ENCODE measurements at places on chromosomes 1 and 21. TPM values are rescaled to one million over a fixed set of nuclear protein-coding genes. Genes with fewer than 3 reads are reported as not detected.

GRCh38 chr1:244414543-244414942, 37.2 kb downstream of the ADSS2 start:
- peaks cover 29% of the 10 kb centered on the region for H3K4me1 ChIP-seq
- H3K36me3 ChIP-seq, result peaks cover 86% of the 10 kb centered on the region
- H3K4me3 ChIP-seq, result no peak overlapping the region
- no peak overlapping the region for H3K27ac ChIP-seq
- no peak for DNase-seq
- no peaks in the 10 kb centered on the region for H3K27me3 ChIP-seq

The OR6F1 gene
- total RNA-seq, result not detected

DNA sequence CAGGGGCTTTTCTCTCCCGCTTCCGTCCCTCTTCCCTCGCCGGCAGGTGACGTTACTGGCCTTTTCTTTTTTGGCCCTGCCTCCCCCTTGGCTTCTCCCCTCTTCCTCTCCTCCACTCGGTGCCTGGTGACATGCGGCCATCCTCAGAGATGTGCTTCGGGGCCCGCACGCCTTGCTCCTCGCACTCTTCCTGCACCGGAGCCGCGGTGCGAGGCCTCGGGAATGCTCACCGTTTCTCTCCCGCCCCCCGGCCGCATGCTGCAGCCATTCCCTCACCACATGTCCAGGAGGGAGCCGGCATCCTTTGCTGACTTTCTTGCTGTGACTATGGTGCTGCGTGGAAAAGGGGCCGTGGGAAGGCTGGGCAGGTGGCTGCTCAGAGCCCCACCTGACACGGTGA, 39.3 kb downstream of the PDE9A start:
- peaks cover 5% of the 10 kb centered on the region for H3K4me1 ChIP-seq
- DNase-seq, result no peak
- peaks cover 10% of the 10 kb centered on the region for H3K36me3 ChIP-seq

GRCh38 chr1:85386068-85386722, 78.8 kb downstream of the DDAH1 start:
- no peaks in the 10 kb centered on the region for H3K4me1 ChIP-seq
- H3K27ac ChIP-seq, result no peak overlapping the region
- DNase-seq, result no peak
- peaks cover 6% of the 10 kb centered on the region for H3K27me3 ChIP-seq

DNA sequence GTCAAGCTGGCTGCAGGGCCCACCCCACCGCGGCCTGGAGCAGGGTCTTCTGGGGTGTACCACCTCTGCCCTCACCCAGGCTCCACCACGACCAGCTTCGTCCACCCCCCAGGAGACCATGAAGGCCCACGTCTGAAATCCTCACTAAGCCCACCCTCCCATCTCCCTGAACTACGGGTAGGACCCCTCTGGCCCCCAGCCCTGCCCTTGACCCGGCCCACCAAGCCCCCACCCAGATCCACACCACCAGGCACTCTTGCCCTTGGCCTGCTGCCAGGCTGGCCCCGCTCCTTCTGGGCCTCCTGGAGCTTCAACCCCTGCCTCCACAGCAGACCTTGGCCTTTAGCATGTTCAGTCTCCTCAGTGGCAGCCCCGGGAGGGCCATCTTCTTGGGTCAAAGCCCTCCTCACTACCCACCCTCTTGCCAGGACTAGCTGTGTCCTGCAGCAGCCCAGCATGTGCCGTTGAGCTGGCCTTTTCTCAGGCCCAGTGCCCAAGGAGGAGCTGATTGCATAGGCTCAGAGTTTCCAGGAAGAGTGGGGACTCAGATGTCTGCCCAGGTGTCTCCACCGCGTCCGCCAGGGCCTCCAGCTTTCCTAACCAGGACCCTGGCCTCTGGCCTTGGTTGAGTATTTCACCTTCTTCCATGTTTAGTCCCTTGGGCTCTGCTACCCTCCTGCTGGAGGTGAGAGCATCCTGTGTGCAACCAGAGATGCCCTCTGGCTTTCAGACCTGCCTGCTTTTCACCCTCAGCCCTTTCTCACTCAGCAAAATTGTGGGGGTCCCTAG, 17.7 kb upstream of the SAMD11 start:
- DNase-seq, result peak; percentile 16
- H3K4me3 ChIP-seq, result no peak overlapping the region
- H3K27ac ChIP-seq, result no peak overlapping the region
- peaks cover 9% of the 10 kb centered on the region for H3K4me1 ChIP-seq
- no peaks in the 10 kb centered on the region for H3K36me3 ChIP-seq

- no peak overlapping the region for H3K27ac ChIP-seq
- DNase-seq, result no peak
- no peaks in the 10 kb centered on the region for H3K36me3 ChIP-seq
- H3K27me3 ChIP-seq, result peaks cover 37% of the 10 kb centered on the region
- H3K4me1 ChIP-seq, result peaks cover 2% of the 10 kb centered on the region
- no peak overlapping the region for H3K4me3 ChIP-seq
Measured at GRCh38 chr1:204678721-204679475, 6.6 kb downstream of the LRRN2 start.
